LHCN-M2 (cell line): ENCODE measurements at places on chromosomes 7 and 10.
A peak's percentile ranks its signal among the peaks of the same experiment; 100 is the strongest.

GRCh38 chr10:130015075-130015695 is 51.1 kb upstream of the EBF3 start:
- no peak for DNase-seq

DNA sequence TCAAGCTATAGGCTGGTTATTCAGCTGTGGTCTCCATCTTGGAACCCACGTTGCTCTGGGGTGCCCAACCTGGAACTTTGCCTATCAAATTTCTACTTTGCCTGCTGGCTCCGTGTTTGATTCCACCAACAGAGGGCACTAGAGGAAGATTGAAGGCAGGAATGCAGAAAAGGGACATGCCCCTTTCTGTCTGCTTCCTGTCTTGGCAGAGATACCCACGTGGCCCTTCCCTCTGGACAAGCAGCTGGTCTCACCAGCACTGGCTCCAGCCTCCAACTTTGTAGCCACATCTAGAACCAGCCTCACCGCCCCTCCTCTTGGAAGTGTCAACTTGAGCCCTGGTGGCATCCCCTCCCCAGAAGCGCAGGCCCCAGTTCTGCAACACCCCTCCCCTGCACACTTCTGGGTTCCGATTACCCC is 52.1 kb upstream of the ZNF438 start:
- DNase-seq = peak; percentile 70

- peak; percentile 51 for DNase-seq
These were observed 198.0 kb downstream of the KIAA1217 start for GRCh38 chr10:24406809-24407483.

DNA sequence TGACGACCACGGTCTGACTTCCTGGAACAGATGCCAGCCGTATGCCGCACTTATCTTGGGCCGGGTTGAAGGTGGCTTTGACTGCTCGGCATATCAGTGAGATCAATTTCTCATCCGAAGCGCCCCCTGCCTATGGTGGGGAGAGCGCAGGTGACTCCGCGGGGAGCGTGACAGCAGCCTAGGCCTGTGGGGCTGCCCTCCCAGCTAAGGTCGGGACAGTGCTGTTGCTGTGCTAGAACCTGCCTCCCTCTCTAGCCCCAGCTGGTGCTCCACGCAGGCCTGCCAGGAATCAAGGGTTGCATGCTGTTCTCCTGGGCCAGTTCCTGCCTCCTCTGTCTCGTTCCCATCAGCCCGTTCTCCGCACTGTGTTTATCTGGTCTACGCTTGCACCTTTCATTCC is 49.8 kb downstream of the PODXL start:
- no peak for DNase-seq

- DNase-seq = peak; percentile 58
These were observed 429.0 kb upstream of the MTPN start for GRCh38 chr7:136405931-136406777.

GRCh38 chr10:94403380-94404213 is 1.3 kb downstream of the TBC1D12 start:
- peak; percentile 52 for DNase-seq

- peak; percentile 33 for DNase-seq
These were observed 434.4 kb upstream of the ZMIZ1 start for GRCh38 chr10:78634389-78634815.

DNA sequence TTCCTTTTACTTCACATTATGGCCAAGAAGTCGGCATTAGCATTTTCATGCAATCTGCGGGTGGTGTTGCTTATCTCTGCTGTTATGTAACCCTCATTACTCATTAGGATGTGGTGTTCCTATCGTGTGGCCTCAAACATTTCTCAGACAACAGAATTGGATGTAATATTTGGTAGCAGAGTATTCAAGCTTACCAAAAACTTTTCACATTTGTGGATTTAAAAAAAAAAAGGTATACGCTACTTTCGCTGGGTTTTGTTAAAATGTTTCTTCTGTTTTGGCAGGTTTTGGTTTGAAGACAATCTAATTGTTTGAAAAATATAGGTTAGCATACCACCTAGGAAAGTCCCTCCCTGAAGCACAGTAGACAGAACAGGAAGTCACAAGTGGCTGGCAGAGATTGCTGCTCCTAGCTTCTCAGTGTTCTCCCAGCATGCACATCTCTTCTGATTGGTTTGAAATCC is 128.8 kb downstream of the GATA3 start:
- peak; percentile 2 for DNase-seq

- no peak for DNase-seq
These were observed 750.7 kb upstream of the SORCS1 start for GRCh38 chr10:107915215-107915610.

DNA sequence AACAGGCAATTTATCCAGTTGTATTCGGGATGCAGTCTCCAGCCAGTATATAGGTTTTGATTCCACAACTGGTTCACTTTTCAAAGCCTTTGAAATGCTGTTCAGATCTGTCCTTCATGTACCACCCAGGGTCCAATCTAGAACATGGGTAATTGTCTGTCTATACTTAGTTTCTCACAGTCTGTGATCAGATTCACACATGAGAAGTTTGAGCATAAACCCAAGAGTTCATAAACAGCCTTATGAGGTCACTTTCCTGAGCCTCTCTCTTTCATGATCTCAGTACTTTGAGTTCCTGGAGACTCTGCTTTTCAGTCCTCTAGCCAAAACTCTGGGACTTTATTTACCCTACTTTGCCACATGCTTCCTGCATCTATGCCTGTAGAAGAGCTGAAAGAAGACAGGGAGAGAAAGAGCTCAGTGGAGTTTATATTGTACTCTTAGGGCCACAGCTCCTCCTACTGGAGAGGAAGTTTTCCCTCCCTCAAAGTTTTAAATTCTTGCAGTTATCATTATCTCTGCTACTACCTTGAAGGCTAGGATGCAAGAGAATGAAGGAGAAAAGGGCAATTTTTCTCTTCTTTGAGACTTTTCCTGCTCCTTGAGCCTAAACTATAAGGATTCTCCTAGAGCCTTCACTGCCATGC is 172.0 kb downstream of the ZEB1 start:
- peak; percentile 58 for DNase-seq

- DNase-seq = no peak
These were observed 274.9 kb upstream of the NEBL start for GRCh38 chr10:21171936-21172541.
